ENCODE measurements at places on chromosomes 13 and 19. TPM values are rescaled to one million over a fixed set of nuclear protein-coding genes. Genes with fewer than 3 reads are reported as not detected.

- no peaks in the 10 kb centered on the region for H3K4me1 ChIP-seq
- peak; percentile 74 for DNase-seq
- H3K4me3 ChIP-seq = no peak overlapping the region
- no peaks in the 10 kb centered on the region for H3K36me3 ChIP-seq
Measured at GRCh38 chr19:14023404-14024235, 4.3 kb upstream of the RLN3 start.

GRCh38 chr13:100473501-100474044 lies 115.0 kb downstream of the GGACT start:
- H3K27ac ChIP-seq = no peak overlapping the region
- no peak for DNase-seq
- no peak overlapping the region for H3K4me3 ChIP-seq
- no peaks in the 10 kb centered on the region for H3K36me3 ChIP-seq
- no peaks in the 10 kb centered on the region for H3K27me3 ChIP-seq

DNA sequence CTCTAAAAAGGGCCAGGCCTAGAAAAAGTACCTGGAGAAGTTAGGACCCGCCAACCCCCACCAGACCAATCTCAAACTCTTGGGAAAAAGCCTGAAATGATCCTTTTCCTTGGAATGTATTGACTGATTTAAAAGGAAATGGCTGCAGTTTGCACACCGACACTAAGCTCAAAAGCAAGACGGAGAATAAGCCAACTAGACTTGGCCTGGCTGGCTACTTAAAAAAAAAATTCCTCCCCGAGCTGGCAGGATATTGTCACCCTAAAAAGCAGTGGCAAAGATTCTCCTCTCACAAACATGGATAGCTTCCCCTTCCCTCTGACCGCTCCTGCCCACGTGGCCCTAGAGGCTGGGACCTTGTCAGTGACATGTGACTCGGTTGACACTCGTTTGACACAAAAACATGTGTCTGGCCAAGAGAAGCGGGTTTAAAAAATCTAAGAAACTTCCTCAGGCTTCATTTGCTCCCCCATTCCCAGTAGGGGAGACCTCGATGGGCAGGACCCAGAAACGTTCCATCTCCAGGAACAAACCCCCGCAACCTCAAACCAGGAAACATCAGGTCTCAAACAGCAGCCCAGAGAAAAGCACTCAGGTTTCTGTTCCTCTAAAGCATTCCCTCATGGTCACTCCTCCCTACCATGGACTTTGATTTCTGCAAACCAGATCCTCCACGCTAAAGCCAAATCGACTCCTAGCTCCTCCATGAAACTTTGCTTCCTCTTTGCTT lies 1.3 kb downstream of the RFX1 start:
- H3K27ac ChIP-seq = no peak overlapping the region
- no peaks in the 10 kb centered on the region for H3K36me3 ChIP-seq
- no peaks in the 10 kb centered on the region for H3K27me3 ChIP-seq
- peak; percentile 85 for DNase-seq
- no peak overlapping the region for H3K4me3 ChIP-seq

DNA sequence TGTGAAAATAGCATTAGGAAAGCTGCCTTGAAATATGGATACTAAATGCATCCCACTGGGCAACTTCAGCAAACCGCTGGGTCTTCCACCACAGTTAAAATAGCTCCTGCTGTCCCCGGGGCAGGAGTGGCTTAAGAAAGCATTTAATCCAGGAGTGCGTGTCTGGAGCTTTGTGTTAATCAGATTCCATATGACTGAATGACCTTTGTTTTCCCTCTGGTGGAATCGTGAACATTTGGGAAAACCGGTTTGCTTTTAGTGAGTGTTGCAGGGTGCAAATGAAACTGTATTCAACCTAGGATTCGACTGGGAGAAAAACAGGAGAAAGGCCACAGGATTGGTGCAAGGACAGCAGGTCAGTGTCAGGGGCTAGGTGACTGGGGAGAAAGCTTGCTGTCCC lies 237.6 kb upstream of the MAB21L1 start:
- DNase-seq = no peak
- H3K36me3 ChIP-seq = no peaks in the 10 kb centered on the region
- H3K27me3 ChIP-seq = no peaks in the 10 kb centered on the region
- H3K27ac ChIP-seq = no peak overlapping the region
- H3K4me1 ChIP-seq = no peaks in the 10 kb centered on the region

- peak; percentile 98 for DNase-seq
- no peaks in the 10 kb centered on the region for H3K36me3 ChIP-seq
- no peaks in the 10 kb centered on the region for H3K4me1 ChIP-seq
- H3K27me3 ChIP-seq = no peaks in the 10 kb centered on the region
- H3K4me3 ChIP-seq = no peak overlapping the region
Measured at GRCh38 chr19:8361921-8362793, 1.8 kb upstream of the ANGPTL4 start.

DNA sequence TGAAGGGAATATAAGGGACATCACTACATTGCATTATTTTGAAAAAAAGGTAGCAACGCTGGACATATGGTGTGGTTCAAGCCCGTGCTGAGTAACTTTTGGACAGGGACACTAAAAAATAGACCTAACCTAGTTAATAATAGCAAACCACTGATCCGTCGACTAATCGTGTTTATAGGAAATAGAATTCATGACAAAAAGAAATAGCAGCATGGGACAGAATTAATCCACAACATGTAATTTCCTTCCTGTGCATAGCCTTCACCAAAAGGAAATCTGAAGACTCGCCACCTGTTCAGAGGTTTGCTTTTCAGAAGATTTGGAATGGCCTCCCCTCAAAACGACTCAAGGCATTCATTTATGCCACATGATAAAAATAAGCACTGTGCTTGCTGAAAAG lies 128.7 kb downstream of the FGF14 start:
- peaks cover 2% of the 10 kb centered on the region for H3K4me1 ChIP-seq
- no peak overlapping the region for H3K27ac ChIP-seq
- H3K27me3 ChIP-seq = no peaks in the 10 kb centered on the region
- H3K4me3 ChIP-seq = no peak overlapping the region

DNA sequence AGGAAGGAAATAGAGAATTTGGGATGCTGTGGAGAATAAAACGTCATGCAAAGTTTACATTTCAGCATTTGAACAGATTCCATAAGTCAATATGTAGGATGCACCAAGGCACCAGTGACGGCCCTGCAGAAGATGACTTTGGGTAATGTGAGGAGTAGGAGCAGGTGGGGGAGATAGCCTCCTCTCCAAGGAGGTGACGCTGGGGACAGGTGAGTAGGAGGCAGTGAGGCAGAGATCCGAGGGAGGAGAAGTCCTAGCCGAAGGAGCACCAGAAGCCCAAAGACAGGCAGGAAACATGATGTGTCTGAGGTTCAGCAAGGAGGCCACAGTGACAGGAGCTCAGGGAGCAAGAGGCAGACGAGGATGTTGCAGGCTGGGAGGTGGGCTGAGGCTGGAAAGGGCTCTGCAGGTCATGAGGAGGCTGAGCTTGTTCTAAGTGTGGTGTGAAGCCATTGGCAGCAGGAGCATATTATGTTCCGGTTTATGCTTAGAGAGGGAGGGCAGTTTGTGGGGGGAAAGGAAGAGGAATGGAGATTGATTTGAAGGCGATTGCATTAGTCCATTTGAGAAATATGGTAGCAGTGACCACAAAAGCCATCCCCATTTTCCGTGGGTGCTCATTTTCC lies 55.7 kb upstream of the C1QTNF9 start:
- H3K27ac ChIP-seq = no peak overlapping the region
- no peak overlapping the region for H3K4me3 ChIP-seq
- no peaks in the 10 kb centered on the region for H3K4me1 ChIP-seq
- no peaks in the 10 kb centered on the region for H3K36me3 ChIP-seq
- DNase-seq = no peak

DNA sequence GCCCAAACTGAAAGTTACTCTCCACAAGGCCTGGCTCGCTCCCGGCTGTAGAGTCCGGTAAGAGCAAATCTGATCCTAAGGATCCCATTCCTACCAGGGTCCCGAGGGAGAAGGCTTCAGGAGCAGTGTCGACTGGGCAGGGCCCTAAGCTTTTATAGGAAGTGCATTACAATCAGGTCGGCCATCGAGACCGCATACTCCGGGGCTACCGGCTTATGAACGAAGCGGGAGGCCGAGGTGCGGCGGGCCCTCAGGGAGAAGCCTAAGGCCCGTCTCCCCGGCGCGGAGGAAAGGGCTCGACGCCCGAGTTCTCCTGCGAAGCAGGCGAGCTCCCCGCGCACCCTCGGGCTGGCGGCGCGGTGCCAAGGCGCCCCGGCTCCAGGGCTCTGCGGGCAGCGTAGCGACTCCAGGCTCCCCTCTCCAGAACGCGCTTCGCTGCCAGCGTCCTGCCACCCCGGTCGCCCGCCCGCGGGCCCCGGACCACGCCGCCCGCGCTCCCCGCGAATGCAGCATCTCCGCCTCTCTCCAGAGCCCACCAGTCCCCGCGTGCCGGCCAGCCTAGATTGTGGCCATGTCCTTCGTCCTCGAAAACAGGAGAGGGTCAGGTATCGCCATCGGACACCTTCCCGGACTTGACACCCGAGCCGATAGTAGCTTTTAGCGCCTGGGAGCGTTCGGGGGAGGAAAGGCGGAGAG lies 1.4 kb downstream of the EFNB2 start:
- peak; percentile 71 for DNase-seq
- H3K27me3 ChIP-seq = no peaks in the 10 kb centered on the region
- H3K4me1 ChIP-seq = no peaks in the 10 kb centered on the region
- H3K4me3 ChIP-seq = peak overlapping the region; percentile 99

DNA sequence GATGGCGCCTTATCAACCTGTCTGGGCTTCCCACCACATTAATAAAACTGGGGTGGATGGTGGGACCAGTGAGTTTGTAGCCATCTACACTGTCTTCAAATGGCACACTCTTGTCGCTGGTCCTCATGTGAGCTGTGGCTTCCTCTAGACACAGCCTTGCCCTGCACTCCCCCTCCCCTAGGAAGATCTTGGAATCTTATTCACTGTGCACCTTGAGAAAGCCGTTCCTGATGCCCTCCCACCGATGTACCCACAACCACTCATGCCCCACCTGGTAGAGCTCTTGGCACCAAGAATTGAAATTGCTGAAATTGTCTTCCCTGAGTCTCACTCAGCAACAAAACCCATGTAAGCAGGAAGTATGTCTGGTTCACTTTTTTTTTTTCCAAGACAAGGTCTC lies 146.0 kb downstream of the PTPRS start:
- no peak overlapping the region for H3K4me3 ChIP-seq
- H3K27ac ChIP-seq = no peak overlapping the region
- H3K4me1 ChIP-seq = no peaks in the 10 kb centered on the region
- H3K36me3 ChIP-seq = no peaks in the 10 kb centered on the region
- no peak for DNase-seq

GRCh38 chr19:32287086-32287485 lies 58.3 kb upstream of the ZNF507 start:
- no peak overlapping the region for H3K27ac ChIP-seq
- no peaks in the 10 kb centered on the region for H3K4me1 ChIP-seq
- no peaks in the 10 kb centered on the region for H3K36me3 ChIP-seq
- no peak overlapping the region for H3K4me3 ChIP-seq
- DNase-seq = no peak

DNA sequence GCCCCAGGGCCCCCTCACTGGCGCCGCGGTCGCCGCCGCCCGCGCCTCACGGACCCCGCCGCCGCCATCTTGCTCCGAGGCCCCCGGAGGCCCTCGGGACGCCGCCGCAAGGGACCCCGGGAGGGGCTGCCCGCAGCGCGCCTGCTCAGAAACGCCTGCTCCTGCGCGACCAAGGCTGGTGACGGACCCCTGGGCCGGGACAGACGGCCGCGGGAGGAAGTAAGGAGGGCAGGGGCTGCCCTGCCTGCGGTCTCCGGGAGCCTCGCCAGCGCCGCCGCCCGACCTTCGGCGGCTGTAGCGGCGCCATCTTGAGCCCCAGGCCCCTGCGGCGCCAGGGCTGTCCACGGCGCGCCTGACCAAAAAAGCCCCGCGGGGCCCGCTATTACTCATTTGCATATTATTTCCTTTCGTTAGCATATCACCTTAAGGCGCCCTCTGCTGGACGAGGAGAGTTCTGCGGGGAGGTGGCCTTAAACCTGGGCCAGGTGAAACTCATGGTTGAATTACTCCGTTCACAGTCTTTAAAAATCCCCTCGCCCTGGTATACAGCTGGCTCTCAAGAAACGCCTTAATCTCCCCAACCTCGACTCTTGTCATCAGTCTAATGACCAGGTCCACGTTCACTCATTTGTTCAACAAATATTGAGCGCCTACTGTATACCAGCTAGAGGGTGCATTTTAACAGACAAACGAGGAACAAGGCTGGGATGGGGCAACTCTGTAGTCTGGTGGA lies at the start of gene REXO1:
Gene REXO1 (minus strand): TSS at position 85 of the 733 bp plus-strand sequence. CDS start 125 bp downstream, outside the sequence.
- H3K27me3 ChIP-seq = no peaks in the 10 kb centered on the region
- no peaks in the 10 kb centered on the region for H3K36me3 ChIP-seq
- H3K4me3 ChIP-seq = peak within 1 kb of the TSS; percentile 91
- H3K4me1 ChIP-seq = no peaks in the 10 kb centered on the region
- DNase-seq = peak; percentile 95
- peak within 1 kb of the TSS; percentile 77 for H3K27ac ChIP-seq

GRCh38 chr13:45782327-45783045 lies 69.1 kb downstream of the SIAH3 start:
- DNase-seq = no peak
- H3K36me3 ChIP-seq = no peaks in the 10 kb centered on the region
- H3K27ac ChIP-seq = no peak overlapping the region

DNA sequence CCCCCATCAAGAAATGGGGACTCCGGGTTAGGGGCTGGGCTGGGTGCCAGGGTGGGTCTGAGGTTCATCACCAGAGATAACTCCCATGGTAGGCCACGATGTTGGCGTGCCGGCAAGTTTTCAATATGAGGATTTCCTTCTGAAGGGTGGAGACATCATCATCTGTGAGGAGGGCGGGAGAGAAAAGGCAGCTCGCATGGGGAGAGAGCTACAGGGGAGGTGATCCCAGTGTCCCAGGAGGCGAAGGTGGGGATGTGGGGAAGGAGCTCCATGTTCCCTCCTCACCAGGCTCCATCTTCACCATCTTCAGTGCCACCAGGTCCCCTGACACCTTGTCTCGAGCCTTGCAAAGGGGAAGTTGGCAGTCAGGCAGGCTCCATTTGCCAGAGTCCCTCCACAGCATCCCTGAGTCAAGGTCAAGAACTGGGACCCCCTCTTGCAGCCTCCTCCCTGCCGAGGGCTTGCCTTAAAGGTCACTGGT lies 430 bp downstream of the MAP4K1 start:
- DNase-seq = no peak
- no peak overlapping the region for H3K4me3 ChIP-seq
- H3K4me1 ChIP-seq = no peaks in the 10 kb centered on the region
- no peak overlapping the region for H3K27ac ChIP-seq
- H3K27me3 ChIP-seq = no peaks in the 10 kb centered on the region

- no peak for DNase-seq
- H3K27me3 ChIP-seq = no peaks in the 10 kb centered on the region
- H3K27ac ChIP-seq = no peak overlapping the region
- no peaks in the 10 kb centered on the region for H3K4me1 ChIP-seq
- no peak overlapping the region for H3K4me3 ChIP-seq
Measured at GRCh38 chr19:14198384-14199376, 7.3 kb downstream of the ADGRL1 start.

- H3K27me3 ChIP-seq = no peaks in the 10 kb centered on the region
- H3K4me3 ChIP-seq = no peak overlapping the region
- no peaks in the 10 kb centered on the region for H3K4me1 ChIP-seq
- H3K36me3 ChIP-seq = no peaks in the 10 kb centered on the region
- no peak overlapping the region for H3K27ac ChIP-seq
Measured at GRCh38 chr19:22608441-22608840, 25.7 kb upstream of the ZNF492 start.

Gene OR10H1
- 0.10 TPM for total RNA-seq

Gene NR1H2
- 82.6 TPM for total RNA-seq

Gene PRR22
- total RNA-seq = 1.4 TPM

Gene ZNF714
- 8.8 TPM for total RNA-seq

Gene ZNF230
- total RNA-seq = 4.2 TPM

Gene PEAK3
- 1.5 TPM for total RNA-seq

Gene VAV1
- 8.2 TPM for total RNA-seq

Gene SPACA4
- not detected for total RNA-seq

Gene NECTIN2
- 88.2 TPM for total RNA-seq

Gene PROZ
- not detected for total RNA-seq

Gene CYSLTR2
- 1.1 TPM for total RNA-seq

Gene ANKLE1
- 1.0 TPM for total RNA-seq

Gene TTC9B
- not detected for total RNA-seq

Gene TTYH1
- 2.2 TPM for total RNA-seq

Measured in aorta (tissue), 5 donors.